Stimulated activated CD8-positive, alpha-beta memory T cell treated with anti-CD3 and anti-CD28 coated beads, Interleukin-15, amount 100 ng/mL, for 48 hours (primary cell): ENCODE measurements at places on chromosomes 5 and 9.

- DNase-seq, result no peak
These were observed 173.3 kb upstream of the GDNF start for GRCh38 chr5:38013107-38013506.

GRCh38 chr9:16031486-16031885 is 478.6 kb downstream of the CCDC171 start:
- no peak for DNase-seq

DNA sequence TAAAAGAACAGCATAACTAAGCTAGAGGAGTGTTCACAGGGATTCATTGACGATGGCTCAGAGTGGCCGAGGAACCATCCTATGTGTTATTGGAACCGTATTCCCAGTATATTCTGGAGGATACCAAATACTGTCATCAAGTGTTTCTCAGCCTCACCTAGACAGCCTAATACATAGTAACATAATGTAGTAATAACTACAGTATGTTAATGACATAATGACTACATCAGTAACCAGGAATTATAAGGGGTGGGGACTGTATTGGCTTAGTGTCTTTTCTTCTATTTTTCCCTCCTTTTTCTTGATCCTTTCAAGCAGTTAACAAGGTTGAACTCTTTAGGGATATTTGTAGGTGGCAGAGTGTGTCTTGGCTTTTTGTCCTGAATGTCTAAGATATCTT is 26.6 kb upstream of the C9 start:
- no peak for DNase-seq

DNA sequence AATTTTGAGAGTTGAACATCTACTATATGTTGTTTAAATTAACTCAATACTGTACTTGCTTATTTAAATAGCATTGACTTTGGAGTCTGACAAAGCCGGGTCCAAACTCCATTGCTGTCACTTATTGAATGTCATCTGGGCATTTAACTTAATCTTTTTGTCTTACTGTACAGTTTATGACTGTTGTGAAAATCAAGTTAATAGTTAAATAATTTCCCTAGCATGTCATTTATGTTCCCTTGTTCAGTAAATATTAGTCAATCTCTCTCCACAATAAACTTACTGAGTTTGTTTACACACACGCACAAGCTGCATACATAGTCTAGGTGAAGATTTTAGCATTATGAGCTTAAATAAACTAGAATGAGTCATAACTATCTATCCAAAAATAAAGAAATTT is 6.3 kb upstream of the UGCG start:
- DNase-seq, result no peak

- DNase-seq, result no peak
These were observed 35.7 kb downstream of the RXRA start for GRCh38 chr9:134361843-134362414.

- DNase-seq, result no peak
These were observed 7.1 kb downstream of the STK10 start for GRCh38 chr5:172180936-172181335.

- DNase-seq, result no peak
These were observed 32.1 kb downstream of the ARL15 start for GRCh38 chr5:54278036-54278830.

DNA sequence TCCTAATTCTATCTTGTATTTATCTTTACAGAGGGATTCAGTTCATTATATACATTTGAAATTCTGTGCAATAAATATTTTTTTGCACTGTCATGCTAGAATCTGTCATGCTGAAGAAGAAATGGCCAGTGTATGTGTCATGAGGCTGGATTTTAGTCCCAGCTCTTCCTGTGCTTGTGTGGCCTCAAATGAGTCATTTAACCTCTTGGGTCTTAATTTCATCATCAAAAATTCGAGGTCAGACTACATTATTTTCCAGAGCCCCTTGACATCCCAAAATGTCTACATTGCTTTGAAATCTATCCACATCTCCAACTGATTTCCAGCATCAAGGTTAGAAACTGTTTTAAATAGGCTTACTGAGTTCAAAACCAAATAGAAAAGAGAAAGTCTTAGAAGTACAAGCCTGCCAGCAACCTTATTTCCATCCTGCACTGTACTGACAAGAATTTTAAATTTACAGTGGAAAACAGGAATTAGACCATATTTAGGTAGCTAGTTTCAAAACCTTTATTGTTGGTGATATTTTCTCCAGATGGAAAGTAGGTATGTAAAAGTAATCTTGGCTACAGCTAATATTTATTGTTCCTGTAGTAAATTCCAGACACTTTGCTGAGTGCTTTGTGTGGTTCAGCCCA is 96.7 kb upstream of the MAMDC2 start:
- no peak for DNase-seq

- no peak for DNase-seq
These were observed 628.1 kb upstream of the TYRP1 start for GRCh38 chr9:12065050-12065449.

DNA sequence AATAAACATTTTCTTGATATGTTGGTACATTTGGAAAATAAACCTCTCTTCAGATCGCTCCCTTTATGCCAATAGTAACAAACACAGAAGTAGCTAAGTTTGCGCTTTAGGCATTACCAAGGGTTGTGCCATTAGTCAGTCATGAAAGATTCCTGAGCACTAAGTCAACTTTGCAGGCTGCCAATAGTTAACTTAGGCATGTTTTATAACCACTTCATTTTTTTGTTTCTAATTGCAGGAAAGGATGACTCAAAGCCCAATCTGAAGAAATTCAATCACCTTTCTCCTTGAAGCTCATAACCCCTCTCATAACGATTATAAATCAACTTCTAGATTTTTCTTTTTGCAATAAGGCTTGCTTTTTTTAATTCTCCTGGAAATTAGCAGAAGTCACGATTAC is 517.0 kb downstream of the AGTPBP1 start:
- no peak for DNase-seq

DNA sequence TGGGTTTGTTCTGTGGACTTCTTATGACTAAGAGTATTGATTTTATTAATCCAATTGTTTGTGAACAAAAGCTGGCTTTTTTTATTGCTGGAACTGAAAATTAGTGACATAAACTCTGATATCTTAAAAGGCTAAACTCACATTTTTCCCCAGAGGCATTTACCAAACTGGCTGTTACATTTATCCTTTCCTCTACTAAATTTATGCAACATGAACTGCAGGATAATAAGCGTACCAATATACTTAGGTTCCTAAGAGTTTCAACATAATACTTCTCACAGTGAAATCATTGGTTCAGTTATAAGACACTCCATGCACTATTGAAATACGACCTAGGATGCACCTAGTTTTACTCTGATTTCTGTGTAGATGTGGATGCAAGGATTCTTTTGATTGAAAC is 560.8 kb upstream of the WWC1 start:
- DNase-seq, result no peak

- no peak for DNase-seq
These were observed 2.4 kb upstream of the PITX1 start for GRCh38 chr5:135036405-135036804.

DNA sequence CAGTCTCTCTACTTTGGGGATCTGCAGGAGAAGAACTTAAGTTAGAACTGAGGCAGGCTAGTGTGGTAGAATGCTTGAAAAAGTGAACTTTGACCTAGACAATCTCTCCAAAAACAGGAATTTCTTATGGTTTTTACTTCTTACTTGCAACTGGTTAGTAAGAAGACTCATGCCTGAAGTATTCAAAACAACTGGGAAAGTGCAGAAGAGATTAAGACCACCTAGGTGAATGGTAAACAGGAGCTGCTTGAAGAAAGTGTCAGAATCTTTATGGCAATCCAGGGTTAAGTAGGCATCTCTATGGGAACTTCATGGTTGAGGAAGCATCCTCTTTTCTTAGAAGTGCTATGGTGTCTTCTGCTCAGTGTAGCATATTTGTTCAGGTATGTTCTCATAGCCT is 428.6 kb upstream of the TLE4 start:
- DNase-seq, result no peak

- no peak for DNase-seq
These were observed 12.1 kb upstream of the PCDHB1 start for GRCh38 chr5:141039061-141039460.

DNA sequence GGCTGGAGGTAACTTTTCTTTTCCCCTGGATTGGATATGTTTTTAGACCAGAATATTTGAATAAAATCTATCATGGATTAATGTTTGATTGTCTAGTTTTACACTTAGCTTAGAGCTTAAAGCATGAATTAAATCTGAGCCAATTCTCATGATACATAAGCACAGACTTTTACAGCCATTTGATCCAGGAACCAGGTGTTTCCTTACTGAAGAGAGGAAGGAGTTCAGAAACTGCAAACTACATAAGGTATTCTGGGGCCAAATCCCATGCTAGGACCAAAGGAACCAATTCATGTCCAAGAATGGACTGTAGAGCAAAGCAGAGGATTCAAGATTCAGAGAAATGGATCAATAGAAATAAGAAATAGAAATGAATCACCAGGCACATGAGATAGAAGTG is 360.4 kb upstream of the ZNF608 start:
- DNase-seq, result no peak

GRCh38 chr5:154254896-154255295 is 64.4 kb downstream of the GALNT10 start:
- no peak for DNase-seq

GRCh38 chr5:166883016-166883415 is 1408.4 kb upstream of the WWC1 start:
- DNase-seq, result no peak

DNA sequence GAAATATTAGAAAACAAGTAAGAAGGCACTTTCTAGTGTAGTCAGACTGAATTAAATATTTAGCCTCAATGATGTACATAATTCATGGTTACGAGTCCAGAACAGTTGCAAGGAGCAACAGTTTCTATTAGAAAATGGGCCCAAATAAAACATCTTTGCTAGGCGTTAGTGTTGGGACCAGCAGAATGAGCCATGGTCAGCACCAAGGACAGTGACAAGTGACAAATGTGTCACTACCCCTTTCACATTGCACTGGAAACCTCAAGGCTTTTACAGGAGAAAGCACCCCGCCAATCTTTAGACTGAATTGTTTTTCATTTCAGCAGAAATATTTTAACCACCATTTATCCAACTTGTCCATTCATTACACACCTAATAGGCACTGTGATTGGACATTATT is 301.3 kb upstream of the ADCY2 start:
- no peak for DNase-seq

DNA sequence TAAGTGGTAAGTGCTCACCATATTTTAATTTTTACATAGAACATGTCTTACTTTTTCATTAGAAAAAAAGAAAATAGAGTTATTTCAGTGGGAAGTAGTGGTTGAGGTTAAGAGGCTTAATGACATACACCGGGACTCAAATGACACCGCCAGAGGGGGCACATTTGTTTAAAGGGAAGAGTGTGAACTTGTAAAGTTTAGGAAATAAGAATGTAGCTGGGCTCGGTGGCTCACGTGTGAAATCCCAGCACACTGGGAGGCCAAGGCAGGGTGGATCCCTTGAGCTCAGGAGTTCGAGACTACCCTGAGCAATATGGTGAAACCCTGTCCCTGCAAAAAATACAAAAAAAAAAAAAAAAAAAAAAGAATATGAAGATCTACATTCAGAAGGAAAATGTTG is 43.4 kb upstream of the TNFAIP8 start:
- no peak for DNase-seq

DNA sequence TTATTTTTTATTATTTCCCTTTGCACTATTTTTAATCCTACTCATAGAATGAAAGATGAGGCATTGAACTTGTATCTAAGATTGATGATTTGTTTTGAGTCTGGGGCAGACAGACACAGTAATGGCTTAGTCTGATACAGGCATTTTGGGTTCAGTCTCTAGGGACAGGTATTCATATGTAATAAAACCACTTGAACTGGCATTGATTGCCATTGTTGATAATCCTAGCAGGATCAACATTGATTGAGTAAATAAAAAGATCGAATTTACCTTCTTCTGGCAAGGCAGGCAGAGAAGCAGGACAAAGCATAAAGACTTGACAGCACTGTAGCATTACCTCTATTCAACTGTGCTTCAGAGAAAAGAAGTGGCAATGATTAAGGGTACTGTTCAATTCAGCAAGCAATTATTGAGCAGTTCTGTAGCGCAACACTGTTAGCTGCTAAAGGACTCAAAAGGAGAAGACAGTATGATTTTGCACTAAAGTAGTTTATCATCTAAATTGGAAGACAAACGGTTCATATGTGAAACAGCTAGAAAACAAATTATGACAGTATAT is 144.4 kb downstream of the COMMD10 start:
- DNase-seq, result no peak

DNA sequence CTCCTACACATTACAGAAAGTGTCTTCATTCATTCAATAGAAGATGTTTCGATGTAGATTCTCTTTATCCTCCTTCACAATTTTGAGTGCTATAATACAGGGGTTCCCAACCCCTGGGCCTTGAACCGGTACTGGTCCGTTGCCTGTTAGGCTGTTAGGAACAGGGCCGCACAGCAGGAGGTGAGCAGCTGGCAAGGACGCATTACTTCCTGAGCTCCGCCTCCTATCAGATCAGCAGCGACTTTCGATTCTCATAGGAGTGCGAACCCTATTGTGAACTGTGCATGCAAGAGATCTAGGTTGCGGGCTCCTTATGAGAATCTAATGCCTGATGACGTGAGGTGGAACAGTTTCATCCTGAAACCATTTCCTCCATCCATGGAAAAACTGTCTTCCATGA is 153.0 kb upstream of the SMC2 start:
- no peak for DNase-seq

DNA sequence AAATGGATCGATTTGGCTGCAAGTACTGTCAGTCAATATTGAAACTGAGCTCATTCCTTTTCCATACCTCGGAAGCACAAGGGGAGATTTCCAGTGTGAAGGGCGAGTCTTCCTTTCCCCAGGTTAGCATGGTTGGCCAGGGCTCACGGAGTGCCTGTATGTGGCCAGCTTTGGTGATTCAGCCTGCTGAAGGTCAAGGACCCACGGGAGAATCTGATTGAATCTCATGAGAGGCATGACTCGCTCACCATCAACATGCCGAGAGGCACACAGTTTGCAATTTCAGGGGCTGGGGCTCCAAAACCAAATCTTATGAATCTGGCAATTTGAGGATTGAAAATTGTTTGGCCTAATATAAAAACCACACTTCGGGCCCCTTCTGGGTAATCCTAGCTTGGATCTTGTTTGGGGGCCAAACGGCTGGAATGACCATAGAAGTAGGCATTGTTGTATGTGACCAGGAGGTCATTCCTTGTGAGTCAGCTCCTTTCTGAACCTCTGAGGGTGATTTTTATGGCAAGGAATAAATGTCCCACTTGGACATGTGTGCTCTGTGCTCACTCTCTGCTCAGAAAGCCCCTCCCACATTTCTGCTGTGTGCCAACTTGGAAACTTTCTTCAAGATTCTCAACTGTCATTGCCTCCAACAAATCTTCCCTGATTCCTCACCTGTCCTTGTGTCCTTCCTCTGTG is 69.8 kb downstream of the DOCK2 start:
- DNase-seq, result no peak

- no peak for DNase-seq
These were observed 68.1 kb downstream of the MAMDC2 start for GRCh38 chr9:70111641-70112236.

DNA sequence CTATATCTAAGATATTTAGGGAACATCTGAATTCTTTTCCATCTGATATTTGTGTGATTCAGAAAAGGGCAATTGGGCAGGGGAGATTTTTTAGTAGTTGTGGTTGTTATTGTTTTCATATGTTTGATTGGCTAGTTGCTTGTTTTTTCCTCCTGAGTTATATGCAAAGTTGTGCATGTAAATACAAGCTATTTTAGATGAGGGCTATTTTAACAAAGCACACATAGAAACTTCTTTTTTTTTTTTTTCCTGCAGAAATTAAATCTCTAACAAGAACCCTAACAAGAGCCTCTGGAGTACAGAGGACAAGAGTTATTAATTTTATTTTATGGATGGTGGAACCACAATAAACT is 559.1 kb downstream of the CETN3 start:
- no peak for DNase-seq

- no peak for DNase-seq
These were observed 81.2 kb downstream of the MRPS27 start for GRCh38 chr5:72238712-72239445.

- no peak for DNase-seq
These were observed 42.8 kb downstream of the NRG2 start for GRCh38 chr5:140000332-140000731.
